H9 (cell line): ENCODE measurements at places on chromosomes 5 and 9.

DNA sequence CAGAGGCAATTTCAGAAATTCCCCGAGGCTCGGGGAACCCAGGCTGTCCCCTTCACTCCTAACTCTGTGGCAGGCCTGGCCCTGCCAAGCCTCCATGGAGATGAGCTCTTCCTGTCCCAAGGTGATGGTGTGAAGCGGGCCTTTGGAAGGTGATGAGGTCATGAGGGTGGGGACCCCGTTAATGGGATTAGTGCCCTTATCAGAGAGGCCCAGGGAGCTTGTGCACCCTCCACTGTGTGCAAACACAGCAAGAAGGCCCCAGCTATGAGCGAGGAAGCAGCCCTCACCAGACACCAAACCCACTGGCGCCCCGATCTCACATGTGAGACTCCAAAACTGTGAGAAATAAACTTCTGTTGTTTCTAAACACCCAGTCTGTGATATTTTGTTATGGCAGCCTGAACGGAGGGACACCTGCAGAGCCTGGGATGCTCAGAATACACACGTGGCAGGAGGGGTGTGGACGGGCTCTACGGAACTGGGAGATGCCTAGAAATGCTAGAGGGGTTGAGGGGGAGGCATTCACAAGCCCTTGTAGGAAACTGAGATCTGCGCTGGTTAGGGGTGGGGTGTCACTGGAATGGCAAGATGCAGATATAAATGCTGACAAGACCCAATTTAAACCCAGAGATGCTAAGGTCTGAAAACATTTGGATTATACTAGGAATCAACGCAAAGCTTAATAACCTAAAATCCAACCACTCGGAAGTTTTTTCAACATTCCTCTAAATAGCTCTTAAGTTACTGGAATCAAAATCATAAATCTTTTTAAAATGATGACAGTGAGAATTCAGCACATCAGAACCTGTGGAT, 46.9 kb downstream of the ADAMTS2 start:
- no peak for DNase-seq

DNA sequence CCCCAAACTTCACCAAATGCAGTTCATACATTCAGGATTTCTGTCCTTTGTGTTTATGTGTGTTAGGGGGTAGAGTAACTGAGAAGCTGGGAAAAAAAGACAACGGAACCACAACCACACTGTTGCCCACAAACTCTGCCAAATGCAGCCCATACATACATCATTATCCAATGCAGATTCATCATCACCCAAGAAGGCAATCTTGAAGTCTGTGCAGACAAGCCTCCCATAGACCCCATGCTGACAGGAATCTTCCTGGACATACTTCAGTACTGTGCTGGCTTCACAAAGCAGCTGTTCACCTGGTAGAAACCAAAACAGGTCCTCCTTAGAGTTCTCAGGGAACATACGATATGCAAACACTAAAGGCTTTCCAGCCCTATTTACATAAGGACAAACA, 38.9 kb downstream of the MTMR12 start:
- DNase-seq = no peak

DNA sequence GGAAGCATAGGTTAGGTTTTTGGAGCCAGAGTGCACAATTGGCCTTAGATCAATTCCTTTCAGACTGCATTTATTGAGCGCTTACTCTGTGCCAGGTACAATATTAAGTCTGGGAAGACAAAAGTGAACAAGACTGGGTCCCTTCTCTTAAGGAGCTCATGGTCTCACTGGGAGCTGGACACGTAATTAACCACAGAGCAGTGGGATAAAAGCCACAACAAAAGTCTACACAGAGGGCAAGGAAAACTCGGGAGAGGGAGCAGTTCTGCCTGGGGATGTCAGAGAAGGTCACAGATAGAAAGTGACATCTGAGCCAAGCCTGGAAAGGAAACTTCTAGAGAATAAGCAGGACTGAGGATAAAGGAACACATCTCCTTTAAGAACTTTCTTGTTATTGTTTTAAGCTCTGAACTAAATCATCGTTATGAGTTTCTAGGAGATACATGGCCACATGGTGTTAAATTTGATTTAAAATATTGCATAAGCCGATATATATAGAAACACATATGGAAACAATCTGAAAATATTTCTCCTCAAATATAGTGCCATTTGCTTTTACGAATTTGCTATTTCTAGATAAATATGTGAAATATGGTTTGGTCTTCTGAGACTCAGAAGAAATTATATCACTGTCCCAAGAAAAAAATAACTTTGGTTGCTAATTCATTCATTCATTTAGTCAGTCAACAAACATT, 40.1 kb upstream of the PDE8B start:
- no peak for DNase-seq

GRCh38 chr9:109639674-109640579, 140.1 kb upstream of the PALM2AKAP2 start:
- peak; percentile 46 for DNase-seq

DNA sequence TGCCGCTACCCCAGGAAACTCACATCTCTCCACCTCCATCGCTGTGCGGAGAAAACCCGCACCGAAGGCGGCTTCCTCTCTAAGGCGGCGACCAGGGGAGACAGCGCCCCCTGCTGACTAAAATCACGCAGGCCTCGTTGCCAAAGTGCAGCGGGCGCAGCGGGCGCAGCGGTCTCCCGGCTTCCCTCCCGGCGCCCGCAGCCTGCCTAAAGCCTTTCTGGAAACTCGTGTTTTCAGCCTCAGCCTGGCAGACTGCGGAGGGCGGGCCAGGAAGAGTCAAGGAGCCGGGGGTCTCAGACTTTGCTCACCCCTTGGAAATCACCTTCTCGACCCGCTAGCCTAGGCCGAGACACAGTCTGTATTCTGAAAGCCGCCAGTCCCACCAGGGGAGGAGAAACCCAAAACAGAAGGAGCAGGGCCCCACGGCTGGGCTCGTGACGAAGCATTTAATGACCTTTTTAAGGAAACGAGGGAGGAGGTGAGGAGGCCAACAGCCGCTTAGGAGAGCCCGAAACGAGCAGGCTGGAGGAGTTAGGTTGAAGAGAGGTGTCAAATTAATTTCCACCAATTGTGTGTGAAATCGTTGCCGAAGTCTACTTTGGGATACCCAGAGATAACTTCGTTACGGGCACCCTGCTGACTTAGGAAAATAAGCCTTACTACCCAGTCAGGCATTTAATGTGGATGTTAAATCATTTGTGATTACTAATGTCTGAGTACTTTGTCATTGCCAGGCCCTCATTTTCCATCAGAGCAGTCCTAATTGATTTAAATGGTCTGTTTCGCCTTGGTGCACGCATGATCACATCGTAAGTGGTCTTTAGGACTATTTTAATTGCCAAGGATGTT, 7.3 kb upstream of the FOXB2 start:
- DNase-seq = peak; percentile 89

DNA sequence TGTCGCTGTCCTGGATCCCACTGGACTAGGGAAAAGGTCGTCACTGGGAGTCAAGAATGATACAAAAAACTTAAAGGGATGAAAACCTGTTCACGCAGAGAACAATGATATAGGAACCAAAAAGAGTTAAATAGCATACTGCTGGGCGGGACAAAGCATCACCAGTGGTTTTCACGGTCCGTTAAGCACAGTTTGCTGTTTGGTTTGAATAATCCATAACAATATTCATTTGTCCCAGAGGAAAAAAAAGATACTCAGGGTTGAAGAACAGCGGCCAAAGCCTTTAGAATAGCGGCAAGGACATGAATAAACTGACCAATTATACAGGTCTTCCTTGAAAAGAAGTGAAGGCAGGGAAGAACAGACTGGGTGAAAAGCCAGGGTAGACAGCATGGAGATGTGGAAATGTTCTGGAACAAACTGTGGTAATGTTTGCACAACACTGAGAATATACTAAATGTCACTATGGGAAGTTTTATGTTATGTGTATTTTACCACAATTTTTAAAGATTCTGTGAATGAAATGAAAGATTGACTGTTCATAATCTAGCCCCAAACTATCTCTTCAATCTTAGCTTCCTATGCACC, 60.8 kb downstream of the MTMR12 start:
- no peak for DNase-seq

DNA sequence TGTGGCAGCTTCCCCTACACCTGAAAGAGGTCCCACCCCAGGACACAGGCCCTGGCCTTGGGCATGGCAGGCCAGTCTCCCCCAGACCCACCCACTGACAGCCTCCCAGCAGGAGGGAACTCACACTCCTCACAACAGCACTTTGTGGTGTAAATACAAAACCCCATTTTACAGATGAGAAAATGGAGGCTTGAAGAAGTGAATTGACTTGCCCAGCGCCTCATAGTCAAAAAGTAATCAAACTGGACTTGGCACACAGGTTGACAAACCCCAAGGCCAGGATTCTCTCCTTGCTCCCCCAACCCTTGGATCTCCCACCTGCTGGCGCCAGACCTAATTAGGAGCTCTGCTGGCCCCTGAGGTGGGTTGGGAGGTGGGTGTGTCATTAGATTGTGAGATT, 29.2 kb upstream of the NEK6 start:
- no peak for DNase-seq

- no peak for DNase-seq
These were observed 47.2 kb downstream of the F2R start for GRCh38 chr5:76763136-76763535.

DNA sequence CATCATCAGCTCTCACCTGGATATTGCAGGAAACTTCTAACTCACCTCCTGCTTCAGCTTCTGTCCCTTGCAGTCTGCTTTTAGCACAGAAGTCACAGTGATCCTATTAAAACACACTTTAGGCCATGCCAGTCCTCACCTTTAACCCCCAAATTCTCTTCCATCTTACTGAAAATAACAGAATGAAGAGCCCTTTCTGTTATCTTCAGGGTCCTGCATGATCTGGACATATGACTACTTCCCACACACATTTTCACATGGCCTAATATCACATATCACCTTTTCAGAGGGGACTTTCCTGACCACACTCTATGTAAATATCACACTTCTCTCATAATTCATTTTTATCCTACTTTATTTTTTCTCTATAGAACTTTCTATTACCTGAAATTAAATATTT, 550.6 kb upstream of the CLINT1 start:
- no peak for DNase-seq

GRCh38 chr5:179495906-179496455, 54.4 kb upstream of the RUFY1 start:
- no peak for DNase-seq

GRCh38 chr5:9445826-9446388, 100.0 kb downstream of the SEMA5A start:
- no peak for DNase-seq

GRCh38 chr9:37994639-37995347, 74.2 kb downstream of the SHB start:
- DNase-seq = no peak

GRCh38 chr9:135067096-135067710, 20.3 kb upstream of the OLFM1 start:
- DNase-seq = no peak

- peak; percentile 58 for DNase-seq
These were observed at the start of gene VAV2 for GRCh38 chr9:133991964-133992779. Gene VAV2 (minus strand): TSS chr9:133992324. CDS start chr9:133992278, 46 bp downstream.

DNA sequence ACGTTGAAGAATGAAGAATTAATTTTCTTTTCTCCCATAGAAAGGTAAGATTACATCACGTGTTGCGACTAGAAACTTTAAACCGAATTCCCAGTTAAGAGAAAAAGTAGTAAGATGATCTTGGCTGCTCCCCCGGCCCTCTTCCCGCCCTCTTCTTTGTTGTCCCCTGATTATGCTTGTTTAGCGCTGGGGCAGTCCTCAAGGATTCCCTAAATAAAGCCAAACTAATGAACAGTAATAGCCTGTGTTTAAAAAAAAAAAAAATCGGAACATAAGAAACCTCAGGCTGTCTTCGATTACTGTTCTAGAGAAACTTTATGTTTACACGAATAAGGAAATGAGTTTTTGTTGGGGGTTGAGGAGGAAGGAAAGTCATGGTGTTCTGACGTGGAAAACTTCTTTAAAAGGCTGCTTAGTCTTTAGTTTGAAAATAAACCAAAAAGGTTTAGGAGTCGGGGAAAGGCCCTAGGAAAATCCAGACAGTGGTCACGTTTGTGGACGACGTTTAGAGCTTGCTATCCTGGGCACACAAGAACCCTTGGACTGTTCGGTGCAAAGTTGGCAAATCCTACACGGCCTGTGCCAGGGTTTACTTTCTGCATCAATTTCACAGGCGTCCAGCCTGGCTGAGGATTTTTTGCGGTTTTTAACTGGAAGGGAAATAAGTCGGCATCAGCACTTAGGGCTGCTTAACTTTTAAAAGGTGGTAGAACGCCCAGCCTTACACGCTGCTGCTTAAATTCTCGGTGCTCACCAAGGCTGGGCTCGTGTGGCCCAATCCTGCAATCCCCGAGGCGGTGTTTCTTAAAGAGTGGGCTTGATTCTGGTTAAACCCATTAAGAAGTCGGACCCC, 1.1 kb upstream of the MAT2B start:
- DNase-seq = no peak

DNA sequence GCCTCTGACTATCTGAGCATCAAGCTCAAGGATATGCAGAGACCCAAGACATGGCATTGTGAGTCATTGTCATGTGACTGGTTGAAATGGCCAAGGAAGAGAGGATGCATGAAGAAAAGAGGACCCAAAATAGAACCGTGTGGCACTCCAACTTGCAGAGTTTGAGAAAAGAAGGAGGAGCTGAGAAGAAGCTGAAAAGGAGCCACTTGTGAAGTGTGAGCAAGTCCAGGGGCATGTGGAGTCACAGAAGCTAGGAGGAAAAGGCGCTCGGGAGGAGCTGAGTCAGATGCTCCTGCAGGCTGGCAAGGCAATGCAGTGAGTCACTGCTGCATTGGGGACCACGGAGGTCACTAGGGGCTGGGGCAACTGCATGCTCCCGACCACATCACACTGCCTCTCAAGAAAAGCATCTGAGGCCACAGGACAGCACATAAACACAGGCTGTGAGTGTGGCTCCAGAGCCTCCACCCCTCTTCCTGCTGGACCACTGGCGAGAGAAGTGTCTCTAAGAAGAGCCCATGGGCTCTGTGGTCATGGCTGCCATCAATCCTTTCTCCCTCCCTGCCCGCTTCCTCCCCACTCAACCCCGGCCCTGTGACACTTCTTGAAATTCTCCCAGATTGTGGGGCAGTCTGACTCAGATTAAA, 197.6 kb downstream of the DRD1 start:
- DNase-seq = no peak

- DNase-seq = no peak
These were observed 97.1 kb upstream of the IFNE start for GRCh38 chr9:21579247-21579671.

DNA sequence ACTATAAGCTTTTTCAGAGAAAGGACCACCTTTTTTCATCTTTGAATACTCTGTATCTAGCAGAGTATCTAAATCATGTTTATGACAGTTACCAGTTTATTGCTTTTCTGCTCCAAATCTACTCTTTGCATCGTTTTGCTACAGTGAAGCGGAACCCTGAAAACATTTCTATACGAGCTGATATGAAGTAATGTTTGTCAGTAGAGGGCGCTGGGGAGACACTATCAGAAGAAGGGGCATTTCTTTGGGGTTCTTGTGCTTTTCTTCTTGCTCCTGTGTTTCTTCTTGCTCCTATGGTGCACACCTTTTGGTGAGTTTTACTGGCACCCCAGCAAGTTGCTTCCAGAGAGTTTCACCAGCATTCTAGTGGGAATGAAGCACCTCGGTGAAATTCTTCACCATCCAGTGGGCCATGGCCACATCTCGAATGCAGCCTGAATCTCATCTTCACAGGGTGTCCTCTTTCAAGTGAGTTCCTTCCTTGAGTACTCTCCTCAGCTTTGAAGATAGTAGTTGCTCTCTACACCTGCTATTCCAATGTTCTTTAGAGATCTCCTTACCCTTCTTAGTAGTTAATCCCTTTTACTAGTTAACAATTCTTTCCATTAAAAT, 98.4 kb downstream of the FGF1 start:
- peak; percentile 47 for DNase-seq
